Activated CD8-positive, alpha-beta memory T cell treated with anti-CD3 and anti-CD28 coated beads for 1 hour (primary cell): ENCODE measurements at places on chromosomes 5 and 9.
A peak's percentile ranks its signal among the peaks of the same experiment; 100 is the strongest.

- DNase-seq = no peak
Measured at GRCh38 chr5:132054697-132055440, 5.6 kb upstream of the IL3 start.

GRCh38 chr9:131585375-131585774, 40.1 kb downstream of the PRRT1B start:
- no peak for DNase-seq

GRCh38 chr5:139443831-139444453, 4.6 kb upstream of the DNAJC18 start:
- no peak for DNase-seq

GRCh38 chr9:22148528-22148875, 139.4 kb upstream of the CDKN2B start:
- DNase-seq = no peak

- DNase-seq = no peak
Measured at GRCh38 chr5:5523066-5523505, 100.6 kb downstream of the ICE1 start.

- peak; percentile 22 for DNase-seq
Measured at GRCh38 chr5:139543423-139543991, 17.6 kb upstream of the UBE2D2 start.

DNA sequence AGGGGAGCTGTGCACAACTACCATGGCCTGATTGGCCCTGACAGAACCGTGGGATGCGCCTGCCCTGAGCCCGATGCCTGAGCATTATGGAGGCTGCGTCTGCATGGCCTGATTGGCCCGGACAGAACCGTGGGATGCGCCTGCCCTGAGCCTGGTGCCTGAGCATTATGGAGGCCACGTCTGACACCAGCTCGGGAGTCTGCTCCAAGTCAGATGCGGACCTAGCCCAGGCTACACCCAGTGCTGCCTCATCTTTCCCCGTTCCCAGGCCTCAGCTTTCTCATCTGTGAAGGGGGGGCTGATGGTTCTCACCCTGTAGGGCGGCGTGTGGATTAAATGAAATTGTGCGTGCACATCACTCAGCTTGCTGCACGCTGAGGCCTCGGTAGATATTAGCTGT, 7.3 kb downstream of the CEP72 start:
- DNase-seq = no peak

DNA sequence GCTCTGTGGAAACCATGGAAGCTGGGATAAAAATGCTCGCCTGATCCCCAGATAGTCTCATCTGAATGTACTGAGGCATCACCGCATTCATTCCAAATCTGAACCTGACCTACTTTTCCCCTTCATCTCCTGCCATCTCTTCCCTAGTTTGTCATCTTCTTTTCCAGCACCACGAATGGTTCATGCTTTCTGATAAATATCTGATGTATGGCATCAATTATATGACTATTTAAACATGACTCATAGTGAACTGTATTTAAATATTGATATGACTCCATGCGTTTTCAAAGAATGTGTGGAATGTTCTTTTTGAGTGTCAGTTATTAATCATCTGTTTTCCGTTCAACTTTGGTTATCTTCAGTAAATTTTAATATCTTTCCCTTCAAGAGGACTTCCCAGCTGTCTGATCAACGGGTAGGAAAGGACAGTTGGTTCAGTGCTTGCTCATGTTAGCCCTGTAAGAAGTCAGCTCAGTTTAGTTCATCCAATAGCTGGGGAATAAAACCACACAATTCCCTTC, 21.1 kb downstream of the BASP1 start:
- DNase-seq = no peak

GRCh38 chr5:119378075-119378700, 22.4 kb downstream of the TNFAIP8 start:
- DNase-seq = no peak

DNA sequence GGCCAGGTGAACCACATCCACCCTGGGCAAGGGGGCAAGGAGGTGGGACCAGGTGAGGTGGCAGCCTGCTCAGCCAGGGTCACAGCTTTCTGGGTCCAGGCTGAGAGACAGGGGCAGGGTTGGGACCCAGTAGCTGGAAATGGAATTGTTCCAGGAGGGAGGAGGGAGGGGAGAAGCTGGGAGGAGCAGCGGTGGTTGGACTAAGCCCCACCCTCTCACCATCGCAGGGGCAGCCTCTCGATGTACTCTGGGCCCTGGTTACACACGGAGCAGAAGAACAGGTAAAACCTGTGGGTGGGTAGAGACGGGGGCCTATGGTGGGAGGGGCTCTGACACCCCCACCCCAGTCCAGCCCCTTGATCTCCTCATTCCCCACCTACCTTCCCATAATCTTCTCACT, 11.2 kb downstream of the PHF19 start:
- no peak for DNase-seq

DNA sequence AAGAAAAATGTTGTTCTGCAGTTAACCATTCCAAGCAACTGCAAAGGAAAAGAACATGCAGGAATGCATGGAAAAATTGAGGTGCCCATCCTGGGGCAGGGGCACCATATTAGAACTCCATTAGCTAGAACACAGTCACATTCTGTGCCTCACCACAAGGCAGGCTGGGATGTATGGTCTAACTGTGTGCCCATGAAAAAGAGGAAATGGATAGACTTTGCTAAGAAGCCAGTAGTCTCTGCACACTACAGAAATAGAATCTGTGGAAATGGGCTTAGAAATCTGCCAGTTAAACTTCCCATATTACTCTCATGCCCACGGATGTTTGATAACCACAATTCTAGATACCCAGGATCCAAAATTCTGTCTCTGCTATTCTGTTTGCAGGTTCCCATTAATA, 423.8 kb upstream of the SMARCA2 start:
- DNase-seq = no peak

- no peak for DNase-seq
Measured at GRCh38 chr5:115641948-115642347, 16.1 kb upstream of the TMED7 start.

DNA sequence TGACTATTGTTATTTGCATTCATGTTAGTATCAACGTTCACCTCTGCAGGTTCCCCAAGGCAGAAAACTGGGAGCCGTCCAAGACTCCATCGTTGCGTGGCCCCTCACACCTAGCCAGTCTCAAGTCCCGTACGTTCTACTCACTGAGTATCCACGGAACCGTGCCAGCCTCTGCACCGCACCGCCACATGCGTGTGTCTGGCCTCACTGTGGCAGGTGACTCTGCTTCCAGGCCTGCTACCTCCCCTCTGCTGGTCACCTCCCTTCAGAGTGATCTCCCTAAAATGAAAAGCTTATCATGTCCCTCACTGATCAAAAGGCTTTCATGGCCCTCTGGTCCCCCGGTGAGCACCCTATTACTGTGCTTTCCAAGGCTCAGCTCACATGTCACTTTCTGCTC, 108.1 kb downstream of the GABBR2 start:
- no peak for DNase-seq

DNA sequence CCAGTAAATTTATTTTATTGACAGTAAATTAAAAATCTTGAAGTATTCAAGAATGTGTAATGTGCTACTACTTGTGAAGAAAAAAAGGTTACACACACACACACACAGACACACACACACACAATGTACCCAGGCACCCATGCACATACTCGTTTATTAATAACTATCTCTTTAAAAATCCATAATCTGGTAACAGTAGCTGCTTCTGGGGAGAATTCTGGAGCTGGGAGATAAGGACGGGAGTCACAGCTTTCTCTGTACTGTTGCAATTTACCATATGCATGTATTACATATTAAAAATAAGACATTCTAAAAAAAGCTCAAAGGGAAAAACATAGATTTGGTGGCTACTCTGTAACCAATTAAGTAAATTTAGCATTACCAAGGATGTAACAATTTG, 7.9 kb upstream of the C1QTNF2 start:
- DNase-seq = no peak

- no peak for DNase-seq
Measured at GRCh38 chr5:146003852-146004251, 67.5 kb downstream of the SH3RF2 start.

DNA sequence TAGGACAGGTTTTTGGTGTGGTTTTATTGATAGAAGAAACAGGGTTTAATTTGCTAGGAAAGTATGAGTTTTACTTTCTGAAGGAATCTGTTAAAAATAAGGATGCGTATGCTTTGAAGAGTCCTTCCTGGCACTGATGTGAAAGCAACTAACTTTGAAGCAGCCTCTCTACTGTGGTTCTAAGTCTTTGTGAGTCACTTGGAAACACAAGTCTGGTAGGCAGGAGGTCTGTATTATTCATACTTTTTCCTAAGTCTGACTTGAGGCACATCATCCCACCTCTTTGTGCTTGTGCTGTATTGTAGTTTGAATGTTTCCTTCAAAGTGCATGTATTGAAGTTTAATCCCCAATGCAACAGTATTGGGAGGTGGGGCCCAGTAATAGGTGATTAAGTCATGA, 129.0 kb downstream of the TAF11L14 start:
- DNase-seq = no peak

DNA sequence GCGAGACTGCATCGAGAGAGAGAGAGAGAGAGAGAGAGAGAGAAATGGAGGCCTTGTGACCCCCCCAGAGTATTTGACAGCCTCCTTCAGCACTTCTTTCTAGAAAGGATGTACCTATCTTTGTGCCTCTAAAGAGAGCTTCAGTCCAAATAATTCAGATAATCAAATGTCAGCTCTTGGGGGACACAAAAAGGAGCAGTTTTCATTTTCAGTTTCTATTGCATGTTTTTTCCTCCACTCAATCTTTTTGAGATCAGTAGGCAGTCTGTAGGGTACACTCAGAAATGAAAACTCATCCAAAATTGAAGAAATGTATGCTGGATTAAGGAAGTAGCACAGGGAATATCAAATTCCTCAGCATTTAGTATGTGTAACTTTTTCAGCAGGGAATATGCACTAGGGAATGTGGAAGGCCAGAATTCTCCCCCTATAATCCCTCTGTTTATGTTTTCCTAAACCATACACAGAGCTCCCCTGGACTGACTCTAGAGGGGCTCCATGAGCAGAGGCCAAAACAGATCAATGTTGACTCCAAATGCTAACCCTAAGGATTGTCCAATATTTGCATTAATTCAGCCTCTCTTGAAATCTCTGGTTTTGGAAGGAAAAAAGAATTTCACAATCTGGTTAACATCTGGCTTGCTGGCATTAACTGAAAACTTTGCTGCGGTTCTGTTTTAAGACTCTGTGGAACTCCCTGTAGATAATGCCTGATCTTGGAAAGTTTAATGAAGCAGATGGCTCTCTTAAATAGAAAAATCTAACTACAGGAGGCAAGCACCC, 250.1 kb downstream of the CEMIP2 start:
- DNase-seq = no peak

DNA sequence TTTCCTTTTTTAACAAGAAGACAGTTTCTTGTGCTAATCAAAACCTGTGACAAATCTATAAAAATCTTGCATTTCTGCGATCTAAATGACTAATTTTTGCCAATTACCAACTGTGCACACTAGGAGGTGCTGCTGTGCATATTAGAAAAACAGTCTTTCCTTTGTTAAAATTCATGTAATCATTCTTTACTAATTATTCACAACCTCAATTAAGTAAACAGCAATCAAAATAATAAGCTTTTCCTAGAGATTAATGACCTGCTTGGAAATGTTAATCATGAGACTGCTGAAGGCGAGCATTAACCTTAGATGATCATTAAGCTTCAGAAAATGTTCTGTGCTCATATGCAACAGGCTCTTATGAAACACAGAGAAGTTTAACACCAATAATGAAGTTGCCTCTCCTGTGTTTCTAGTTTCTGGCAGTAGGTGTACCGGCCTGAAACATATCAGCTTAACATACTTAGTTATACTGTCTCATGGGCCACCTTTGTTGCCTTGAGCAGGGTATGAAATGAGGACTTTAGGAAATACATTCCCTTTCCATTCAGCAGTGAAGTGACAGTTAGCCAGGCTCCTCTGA, 17.7 kb downstream of the RFESD start:
- DNase-seq = no peak
